ENCODE measurements at places on chromosomes 4 and X.

- no peak for DNase-seq
These were observed 67.4 kb downstream of the ZNF827 start for GRCh38 chr4:145871209-145871608.

- no peak for DNase-seq
These were observed 166.5 kb downstream of the TBX22 start for GRCh38 chrX:80181079-80181478.

GRCh38 chrX:24241822-24242648 is 71.8 kb downstream of the SUPT20HL2 start:
- peak; percentile 73 for DNase-seq

DNA sequence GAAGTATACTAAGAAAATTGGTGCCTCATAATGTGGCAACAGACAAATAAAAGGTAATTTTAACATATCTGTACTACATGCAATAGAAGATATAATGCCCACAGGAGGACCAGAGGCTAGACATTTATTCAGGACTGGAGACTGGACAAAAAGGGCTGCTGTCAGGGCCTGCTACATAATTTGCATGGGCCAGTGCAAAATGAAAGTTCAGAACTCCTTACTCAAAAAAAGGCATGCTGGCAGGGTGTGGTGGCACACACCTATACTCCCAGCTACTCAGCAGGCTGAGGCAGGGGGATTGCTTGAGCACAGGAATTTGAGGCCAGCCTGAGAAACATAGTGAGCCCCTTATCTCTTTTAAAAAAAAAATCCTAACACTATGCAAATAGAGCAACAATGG is 12.4 kb upstream of the MAOA start:
- DNase-seq = no peak

GRCh38 chrX:13876652-13877051 is 59.8 kb upstream of the GPM6B start:
- DNase-seq = no peak

DNA sequence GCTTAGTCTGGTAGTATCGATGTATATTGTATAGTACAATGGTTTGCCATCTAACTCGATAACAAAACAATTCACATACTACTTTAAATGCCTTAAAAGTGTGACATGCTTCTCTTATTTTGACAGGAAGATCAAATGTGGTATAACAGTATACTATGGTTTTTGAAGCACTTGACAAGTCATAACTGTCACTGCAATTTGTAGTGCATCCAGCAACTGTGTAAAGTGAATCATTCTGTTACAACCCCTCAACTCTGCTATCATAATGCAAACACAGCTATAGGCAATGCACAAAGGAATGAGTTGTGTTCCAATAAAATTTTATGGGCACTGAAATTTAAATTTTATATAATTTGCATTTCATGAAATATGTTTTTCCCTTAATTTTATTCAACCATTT is 14.0 kb downstream of the RAP1GDS1 start:
- DNase-seq = no peak

- DNase-seq = no peak
These were observed 201.0 kb upstream of the NEIL3 start for GRCh38 chr4:177108708-177109107.

DNA sequence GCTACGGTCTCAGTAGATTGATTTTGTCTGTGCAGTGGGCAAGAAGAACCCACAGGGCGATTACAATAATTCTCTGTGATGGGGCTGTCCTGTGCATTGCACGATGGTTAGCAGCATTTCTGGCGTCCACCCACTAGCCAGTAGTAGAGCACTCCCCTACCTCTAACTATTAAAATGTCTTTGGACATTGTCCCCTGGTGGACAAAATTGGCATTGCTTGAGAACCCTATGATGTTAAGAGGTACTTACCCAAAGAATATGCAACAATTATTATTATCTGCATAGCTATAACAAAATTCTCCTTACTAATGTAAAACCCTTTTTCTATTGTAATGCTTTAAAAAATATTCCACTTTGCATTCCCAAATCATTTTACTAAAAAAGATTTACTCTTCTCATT is 109.5 kb upstream of the VCX3A start:
- peak; percentile 28 for DNase-seq

DNA sequence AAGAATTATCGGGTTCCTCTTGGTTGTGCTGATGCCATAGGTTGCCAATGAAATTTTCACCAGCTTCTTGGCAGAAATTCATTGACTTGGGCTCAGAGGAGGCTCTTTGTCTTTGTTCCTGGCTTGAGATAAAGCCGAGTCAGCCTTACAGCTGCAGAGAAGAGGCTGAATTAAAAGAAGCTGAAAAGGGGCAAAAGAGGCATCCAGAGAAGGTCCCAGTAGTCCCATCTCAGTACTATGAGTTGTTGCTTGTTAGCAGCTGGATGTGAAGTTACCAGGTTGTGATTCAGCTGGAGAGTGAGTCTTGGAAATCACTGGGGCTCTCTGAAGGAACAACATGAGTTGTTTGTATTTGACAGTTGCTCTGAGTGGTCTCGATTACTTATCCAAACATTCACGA is 59.7 kb downstream of the SMAD1 start:
- DNase-seq = no peak

All from NCI-H1417 (cell line).